CD4-positive, alpha-beta T cell treated with Interleukin-10 for 1 hour (primary cell): ENCODE measurements at places on chromosomes 6 and 20.

GRCh38 chr20:41468994-41469600 is 102.5 kb upstream of the EMILIN3 start:
- DNase-seq: no peak

DNA sequence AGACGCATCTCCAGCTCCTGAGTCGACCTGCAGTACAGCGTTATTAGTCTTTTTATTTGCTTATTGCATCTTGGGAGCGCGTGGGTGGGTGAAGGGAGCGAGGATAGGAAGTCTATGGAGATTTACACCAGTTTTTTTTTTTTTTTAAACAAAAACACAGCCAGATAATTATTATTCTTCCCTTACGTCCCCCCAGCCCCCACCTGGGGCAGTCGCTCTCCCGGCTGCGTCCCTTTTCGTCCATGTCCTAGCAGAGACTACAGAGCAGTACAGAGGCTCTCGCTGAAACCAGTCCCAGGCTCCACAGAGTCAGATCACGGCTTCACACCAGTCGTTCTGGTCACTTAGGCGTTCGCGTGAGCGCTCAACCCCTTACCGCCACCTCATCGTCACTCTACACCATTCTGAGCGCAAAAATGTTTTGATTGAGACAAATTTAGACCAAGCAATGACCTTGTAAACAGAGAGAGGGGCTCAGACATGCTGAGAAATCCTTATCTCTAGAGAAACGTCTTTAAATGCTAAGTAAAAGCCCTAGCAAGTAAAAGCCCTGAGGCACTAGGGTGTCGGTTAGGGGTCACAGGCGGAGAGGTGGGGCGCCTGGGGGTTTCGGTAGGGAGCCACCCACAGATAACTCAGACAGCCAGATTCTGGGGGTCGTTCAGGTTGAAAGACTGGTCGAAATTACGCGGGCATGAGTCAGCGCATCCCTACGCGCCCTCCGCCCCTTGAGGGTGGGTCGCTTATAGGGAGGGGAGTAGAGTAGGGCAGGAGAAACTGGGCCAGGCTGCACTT is 975 bp upstream of the PPT2 start:
- DNase-seq: no peak

DNA sequence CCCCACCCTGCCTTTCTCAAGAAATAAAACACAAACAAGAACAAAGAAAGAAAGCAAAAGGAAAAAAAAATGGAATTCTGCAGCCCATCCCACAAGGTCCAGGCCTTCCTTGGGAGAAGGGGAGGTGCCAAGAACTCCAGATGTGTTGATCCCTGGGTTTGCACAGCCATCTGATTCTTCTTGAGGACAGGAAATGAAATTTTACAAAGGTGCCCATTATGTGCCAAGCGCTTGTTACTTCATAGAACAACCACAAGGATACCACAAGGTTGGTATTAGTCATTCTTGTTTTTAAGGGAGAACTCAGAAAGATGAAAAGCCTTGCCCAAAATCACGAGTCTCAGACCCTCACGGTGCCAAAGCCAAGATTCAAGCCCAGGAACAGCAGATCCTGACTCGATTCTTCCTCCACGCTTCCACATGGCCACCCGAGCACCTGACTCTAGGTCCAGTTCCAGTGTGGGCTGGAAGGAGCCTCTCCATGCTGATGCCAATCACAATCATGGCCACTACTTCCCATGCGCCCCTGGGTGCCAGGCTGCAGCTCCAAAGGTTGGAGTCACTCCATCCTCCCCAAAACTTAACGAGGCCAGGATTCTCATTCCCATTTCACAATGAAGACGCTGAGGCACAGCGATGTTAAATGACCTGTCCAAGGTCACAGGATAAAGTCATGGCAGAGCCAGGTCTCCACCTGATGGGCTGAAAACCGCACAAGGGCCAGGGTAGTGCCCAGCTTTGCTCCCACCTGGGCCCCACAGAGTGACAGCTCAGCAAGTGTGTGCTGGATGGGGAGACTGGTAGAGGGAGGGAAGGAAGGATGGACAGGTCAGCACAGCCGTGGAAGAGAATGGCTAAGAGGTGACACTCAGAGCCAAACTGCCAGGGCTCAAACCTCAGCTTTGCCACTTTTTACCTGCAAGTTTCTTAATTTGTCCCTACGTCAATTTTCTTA is 66.7 kb upstream of the TOP1 start:
- no peak for DNase-seq

DNA sequence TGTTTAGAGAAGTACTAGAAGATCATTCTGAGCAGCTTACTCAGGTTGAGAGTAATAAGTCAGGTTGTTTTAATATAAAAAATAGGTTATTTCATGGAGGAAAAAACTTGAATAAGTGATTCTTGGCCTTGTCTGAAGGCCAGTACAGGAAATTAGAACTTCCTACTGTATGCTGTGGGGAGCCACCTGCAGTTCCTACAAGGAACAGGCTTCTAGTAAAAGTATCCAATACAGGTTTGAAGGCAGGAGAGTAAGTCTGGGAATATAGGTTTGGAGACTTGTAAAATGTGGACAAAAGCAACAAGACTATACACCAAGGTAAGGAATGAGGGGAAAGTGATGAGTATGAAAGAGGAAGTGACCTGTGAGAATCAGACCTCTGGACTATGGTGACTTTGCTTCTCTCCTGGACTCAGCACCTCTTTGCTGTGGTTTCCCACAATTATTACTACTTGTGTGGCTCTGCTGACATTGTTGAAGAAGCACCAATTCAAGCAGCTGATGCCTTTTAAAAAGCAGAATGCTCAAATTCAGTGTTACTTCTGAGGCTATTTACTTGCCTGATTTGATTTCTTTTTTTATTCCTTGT is 278.6 kb downstream of the TBC1D7 start:
- no peak for DNase-seq

- no peak for DNase-seq
Measured at GRCh38 chr6:52712136-52712535, 41.2 kb downstream of the TMEM14A start.

DNA sequence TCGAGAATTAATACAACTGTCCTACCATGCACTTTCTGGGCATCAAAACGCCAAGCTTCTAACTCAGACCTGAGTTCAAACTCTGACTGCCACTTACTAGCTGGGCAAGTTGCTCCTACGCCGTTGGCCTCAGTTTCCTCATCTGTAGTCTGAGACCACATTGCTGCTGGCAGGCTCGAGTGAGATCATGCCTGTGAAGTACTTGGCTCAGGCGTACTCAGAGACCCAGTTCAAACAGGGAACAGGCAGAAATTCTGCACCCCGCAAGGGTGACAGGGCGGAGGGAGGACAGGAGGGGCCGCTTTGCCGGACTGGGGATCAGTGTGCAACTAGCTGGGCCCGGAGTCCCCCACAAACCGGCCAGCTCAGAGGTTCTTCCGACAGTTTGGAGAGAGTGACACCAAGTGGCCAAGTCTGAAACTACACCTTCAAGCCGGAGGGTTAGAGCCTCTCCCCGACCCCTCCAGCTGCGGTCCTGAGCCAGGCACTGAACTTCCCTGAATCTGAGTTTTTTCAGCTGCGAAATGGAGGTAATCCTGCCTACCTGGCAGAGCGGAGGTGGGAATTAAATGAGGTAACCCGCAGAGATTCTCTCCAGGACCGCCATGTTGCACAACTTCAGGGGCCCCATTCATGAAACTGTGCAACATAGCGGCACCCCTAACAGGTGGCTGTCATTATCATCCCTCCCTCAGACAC is 46.0 kb upstream of the PTPN1 start:
- DNase-seq: peak; percentile 73

- peak; percentile 82 for DNase-seq
Measured at GRCh38 chr6:43509984-43510826, at the start of gene LRRC73. Gene LRRC73, minus strand, starts transcription at chr6:43510346. Its CDS starts 561 bp downstream, at chr6:43509785.

DNA sequence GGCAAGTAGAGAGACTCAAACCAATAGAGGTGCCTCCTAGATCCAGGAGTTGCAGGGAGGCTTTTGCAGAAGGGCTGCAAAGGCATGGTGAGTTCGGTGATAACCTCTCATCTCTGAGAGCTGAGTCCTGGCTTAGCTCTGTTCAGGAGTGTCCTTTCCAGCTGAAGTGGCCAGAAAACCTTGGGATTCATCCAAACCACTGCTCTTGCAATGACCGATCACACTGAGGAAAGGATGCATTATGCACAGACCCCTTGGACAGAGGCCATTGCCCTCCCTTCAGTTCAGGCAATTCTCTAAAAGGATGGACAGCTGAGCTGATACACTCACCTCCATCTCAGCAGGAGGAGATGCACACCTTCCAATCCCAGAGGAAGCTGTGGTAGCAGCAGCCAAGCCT is 158.8 kb upstream of the ENPP5 start:
- no peak for DNase-seq

- no peak for DNase-seq
Measured at GRCh38 chr6:110549277-110549676, 72.9 kb upstream of the SLC22A16 start.

DNA sequence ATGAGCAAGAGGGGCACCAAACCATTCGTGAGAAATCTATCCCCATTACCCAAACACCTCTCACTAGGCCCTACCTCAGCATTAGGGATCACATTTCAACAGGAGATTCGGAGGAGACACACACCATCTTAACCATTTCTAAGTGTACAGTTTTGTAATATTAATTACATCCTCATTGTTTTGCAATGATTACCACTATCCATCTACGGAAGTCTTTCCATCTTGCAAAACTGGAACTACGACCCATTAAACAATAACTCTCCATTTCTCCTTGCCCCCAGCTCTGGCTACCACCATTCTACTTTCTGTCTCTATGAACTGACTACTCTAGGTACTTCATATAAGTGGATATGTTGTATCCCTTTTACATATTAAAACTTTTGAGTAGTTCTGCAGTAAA is 20.1 kb downstream of the ACOT13 start:
- no peak for DNase-seq

GRCh38 chr6:39695447-39695846 is 29.8 kb downstream of the KIF6 start:
- DNase-seq: no peak

- DNase-seq: no peak
Measured at GRCh38 chr6:72620871-72621290, 983 bp upstream of the KCNQ5 start.

DNA sequence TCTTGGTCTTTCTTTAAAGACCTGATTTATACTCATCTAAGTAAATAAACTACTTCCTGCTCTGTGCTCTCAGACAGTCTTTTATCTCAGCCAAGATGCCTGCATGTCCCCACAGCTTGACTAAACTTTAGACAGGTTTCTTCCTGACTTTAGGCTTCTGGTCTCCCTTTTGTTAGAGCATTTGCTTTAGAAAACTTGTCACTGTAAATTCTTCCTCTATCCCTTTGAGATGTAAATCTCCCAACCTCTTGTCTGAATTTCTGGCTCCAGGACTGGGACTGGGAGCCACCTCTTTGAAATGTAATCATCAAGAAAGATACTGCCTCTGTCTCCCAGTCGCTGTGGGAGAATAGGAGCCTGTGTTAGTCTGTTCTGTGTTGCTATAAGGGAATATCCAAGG is 739.9 kb downstream of the C6orf118 start:
- no peak for DNase-seq

- no peak for DNase-seq
Measured at GRCh38 chr6:108165714-108166663, at the start of gene NR2E1. Gene NR2E1, plus strand, starts transcription at chr6:108166022. Its CDS starts 744 bp downstream, at chr6:108166766.

DNA sequence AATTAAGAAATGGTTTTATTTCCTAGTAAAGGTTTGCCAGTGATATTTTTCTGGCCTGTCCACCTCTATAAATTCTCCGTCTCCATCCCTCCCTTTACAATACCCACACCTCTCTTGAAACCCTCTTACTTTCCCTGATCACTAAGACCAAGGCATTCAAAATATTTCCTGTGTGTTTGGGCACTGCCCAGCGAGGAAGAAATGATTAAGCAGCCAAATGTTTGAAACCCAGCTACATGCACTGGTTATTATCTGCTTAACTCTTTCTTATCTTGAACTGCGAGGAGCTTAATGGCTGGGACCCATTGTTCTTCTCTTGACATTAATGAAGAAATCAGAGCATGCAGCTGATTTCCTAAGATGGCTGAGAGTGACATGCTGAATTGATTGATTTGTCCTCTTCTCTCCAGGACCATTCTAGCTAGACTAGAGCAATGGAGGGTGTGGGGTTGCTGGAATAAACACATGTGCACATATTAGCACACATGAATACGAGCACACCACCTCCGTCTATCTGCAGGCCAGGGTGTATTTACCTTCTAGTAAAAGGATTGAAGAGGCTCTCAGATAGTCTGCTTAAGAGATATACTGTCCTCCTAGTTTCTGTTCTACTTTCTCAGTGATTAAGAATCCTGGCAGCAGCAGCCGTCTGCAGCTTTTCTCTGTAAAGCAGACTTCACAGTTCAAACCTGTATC is 46.1 kb upstream of the PRDM1 start:
- no peak for DNase-seq

DNA sequence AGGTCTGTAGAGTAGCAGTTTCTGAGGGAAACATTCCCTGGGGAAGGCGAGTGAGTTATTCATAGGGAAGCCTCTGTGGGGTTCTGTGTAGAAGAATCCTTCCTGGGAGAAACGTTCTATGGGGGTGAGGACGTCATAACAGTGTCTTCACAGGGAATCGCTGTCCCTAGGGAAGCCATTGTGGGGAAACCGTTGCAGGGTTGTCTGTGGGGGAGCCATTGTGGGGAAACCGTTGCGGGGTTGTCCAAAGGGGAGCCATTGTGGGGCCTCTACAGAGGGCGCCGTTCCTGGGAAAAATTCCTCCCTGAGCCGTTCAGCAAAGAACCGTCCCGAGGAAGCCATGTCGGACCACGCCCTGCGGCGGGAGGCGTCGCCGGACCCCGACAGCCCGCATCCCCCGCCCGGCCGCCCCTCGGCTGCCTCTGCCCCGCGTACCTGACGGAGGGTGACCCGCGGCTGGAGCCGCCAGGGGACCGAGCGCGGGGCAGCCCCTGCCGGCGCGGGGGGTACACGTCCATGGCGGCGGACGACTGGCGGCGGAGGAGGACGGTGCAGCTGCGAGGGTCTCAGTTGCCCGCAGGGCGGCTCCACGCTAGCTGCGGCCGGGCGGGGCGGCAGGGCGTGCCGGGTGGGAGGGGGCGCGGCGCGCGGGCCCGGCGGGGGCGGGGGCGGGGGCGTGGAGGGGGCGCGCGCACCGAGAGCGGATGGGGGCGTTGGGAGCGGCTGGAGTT is at the start of gene DNAAF9:
Gene DNAAF9 (minus strand): TSS at position 630 of the 731 bp plus-strand sequence. CDS start 112 bp downstream, at position 518.
- peak; percentile 76 for DNase-seq

DNA sequence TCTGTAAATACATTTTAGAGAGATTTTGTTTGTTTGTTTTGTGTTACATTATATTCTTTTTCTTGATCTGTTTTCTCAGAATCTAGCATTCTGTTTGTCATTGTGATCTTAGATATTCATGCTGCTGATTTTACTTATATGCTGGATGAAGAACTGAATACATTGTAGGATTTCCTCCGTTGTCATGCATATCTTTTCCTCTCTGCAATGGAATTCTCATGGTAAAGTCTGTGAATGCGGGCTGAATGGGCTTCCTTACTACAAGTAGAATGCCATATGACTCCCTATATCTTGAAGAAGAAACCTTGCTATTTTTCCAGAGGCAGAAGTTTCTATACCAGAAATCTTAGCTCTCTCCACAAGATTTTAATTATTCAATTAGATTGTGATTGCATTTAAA is 2.4 kb upstream of the DEFB114 start:
- no peak for DNase-seq

DNA sequence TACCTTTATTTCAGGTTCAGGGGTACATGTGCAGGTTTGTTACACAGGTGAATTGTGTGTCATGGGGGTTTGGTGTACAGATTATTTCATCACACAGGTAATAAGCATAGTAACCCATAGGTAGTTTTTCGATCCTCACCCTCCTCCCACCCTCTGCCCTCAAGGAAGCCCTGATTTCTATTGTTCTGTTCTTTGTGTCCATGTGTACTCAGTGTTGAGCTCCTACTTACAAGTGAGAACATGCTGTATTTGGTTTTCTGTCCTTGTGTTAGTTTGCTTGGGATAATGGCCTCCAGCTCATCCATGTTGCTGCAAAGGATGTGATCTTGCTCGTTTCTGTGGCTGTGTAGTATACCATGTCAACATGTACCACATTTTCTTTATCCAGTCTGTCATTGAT is 66.0 kb downstream of the STK4 start:
- no peak for DNase-seq

- no peak for DNase-seq
Measured at GRCh38 chr20:951384-952169, 35.4 kb upstream of the ANGPT4 start.
